GDM1 (cell line): ENCODE measurements at places on chromosomes 3 and 15.

DNA sequence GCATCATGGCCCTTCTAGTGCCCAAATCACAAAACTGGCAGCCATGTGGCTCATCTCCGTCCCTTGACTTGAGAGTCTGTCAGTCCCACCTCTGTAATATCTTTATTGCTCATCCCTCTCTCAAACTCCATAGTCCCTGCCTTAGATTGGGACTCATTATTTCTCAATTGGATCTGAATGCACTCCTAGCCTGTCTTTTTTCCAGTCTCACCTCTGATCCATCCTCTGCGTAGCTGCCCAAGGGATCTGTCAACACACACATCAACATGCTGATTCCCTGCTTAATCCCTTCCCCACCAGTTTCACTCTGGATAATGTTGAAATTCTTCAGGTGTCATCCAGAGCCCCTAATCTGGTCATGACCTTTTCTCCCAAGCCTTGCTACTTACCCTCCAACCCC, 39.3 kb downstream of the NMNAT3 start:
- no peak for DNase-seq

DNA sequence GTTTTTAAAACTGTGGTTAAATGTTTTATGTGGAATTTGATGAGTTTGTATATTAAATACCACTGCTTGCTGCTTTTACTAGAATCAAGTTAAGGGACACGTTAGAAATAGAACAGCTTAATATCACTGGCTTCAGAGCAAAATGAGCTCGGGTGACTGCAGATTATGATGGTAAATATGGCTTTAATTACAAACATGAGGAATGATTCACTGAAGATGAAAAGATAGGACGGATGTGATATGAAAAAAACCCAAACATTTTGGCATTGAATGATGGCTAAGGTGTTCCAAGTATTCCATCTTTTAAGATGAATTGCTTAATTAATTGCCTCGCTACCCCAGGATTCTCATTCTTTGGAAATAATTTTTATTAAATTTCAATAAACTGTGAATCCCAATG, 33.7 kb downstream of the SLC24A1 start:
- no peak for DNase-seq

GRCh38 chr3:43559961-43560360, 61.9 kb downstream of the ANO10 start:
- no peak for DNase-seq

DNA sequence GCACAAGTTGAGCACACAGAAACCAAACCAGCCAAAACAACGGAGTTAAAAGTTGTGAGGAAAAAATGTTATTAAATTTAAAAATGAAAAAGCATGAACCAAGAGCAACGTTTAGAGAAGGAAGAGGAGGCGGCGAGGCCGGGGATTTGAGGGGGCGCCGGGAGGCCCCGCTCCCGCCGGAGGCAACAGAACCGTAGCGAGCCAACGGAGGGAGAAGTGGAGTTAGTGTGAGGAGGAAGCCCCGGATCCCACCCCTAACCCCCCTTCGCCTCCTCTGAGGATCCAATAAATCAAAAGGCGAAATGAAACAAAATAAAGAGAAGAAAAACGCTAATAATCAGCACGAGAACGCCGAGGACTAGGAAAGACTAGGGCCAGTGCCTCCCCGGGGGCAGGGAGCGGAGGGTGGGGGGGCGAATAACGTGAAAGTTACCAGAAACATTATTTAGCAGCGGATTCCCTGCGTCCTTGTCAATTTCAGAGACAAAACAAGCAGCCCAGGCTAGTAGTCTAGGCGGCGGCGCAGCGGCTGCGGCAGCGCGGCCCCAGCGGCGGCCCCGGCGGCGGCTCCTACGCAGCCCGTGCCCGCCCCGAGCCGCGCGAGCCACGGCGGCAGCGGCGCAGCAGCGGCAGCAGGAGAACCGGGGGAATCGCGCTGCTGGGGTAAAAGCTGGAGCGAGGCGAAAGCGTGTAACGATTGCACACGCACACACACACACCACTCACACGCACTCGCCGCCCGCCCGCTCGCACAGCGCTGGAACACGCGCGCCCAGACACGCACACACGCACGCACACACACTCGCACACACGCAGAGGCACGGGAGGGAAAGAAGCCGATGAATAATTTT, 1.7 kb downstream of the MEIS2 start:
- no peak for DNase-seq

GRCh38 chr15:93862791-93863190, 368.6 kb upstream of the MCTP2 start:
- peak; percentile 87 for DNase-seq

DNA sequence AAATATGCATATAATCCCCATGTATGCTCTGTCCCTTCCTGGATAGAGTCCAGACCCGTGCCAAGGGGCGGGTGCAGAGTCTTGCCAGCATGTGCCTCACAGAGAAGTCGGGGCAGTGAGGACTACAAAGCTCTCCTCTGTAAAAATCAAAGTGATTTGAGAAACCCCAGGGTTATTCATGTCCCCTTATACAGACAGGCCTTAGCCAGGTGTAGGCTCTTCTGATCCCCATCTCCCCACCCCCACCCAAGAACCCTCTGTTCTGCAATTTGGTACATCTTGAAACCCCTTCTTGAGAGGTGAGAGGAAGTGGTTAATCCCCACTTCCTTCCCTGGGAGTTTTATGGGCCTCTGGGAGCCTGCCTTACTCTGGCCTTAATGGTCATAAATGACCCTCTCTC, 24.7 kb downstream of the TRIM71 start:
- DNase-seq, result no peak

DNA sequence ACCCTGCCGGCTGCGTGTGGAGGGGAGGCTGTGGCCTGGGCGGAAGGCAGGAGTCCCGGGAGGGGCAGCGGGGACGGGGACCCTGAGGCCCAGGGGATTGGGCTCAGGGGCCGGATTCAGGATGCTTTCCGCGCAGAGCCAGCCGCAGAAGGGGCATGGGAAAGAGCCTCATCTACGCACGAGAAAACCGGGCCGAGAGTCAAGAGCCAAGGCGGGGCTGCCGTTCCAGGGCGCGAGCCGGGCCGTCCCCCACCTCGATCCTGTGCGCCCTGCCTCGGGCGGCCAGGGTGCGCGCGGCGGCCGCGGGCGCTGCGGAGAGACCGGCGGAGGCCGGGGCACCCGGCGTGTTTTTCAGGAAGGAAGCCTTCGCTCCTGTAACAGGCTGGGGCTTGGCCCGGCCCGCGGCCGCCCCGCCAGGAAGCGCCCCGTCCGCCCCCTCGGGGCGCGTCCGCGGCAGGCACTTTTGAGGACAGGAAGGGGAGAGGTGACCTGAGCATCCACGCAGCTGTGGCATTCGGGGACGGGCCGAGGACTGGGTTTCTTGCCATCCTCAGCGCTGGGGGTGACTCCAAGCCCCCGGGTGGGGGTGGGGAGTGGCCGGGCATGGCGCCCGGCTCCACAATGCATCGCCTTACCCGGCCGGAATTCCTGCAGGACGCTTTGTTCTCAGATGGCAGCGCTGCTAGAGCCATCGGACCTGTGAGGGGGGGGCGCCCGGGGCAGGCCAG, 62.3 kb upstream of the GATA2 start:
- DNase-seq, result no peak

DNA sequence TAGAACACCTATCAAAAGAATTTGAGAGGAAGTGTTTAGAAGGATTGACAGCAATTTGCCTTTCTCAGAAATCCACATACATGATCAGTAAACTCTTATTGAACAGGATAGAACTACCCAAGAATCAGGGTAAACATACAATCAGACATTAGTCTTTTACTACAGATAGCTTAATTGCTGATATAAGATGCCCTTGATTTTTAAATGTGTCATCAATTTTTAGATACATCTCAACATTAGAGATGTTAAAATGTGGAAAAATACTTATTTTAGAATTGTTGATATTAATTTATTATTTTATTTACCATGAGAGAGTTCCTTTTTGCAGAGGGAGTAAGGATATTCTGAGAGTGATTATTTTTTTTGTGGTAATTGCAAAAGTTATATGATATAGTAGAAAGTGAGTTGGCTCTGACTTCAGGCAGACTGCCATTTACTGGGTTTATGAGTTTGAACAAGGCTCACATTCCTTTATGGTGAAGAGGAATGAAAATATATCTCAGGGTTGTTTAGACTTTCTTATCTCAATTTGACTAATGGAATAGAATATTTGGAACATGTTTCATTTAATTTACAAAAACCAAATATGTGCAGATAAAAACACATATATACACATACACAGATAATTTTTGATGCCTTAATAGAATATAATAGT, 302.8 kb upstream of the GOLIM4 start:
- DNase-seq, result no peak

- no peak for DNase-seq
These were observed 158.7 kb upstream of the NANOGP8 start for GRCh38 chr15:35243758-35244157.

GRCh38 chr3:150407051-150407807, 869 bp upstream of the TSC22D2 start:
- DNase-seq, result no peak

GRCh38 chr3:157354722-157355121, 81.9 kb upstream of the PTX3 start:
- DNase-seq, result peak; percentile 3

GRCh38 chr15:60704129-60704528, 225.2 kb upstream of the ICE2 start:
- DNase-seq, result no peak

DNA sequence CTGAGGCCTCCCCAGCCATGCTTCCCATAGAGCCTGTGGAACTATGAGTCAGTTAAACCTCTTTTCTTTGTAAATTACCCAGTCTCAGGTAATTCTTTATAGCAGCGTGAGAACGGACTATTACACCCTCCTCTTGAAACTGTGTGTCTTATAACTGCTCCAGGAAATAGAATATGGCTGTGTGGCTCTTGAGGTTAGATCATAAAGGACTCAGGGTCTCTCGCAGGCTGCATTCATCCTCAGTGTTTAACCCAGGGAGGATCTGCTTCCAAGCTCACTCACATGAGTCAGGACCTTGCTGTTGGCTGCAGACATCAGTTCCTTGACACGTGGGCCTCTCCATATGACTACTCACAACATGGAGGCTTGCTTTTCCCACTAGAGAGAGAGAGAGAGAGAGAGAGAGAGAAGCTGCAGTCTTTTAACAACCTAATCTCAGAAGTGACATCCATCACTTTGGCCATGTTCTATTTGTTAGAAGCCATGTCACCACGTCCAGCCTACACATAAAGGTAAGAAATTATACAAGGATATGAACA, 114.3 kb upstream of the UBE2E1 start:
- no peak for DNase-seq

DNA sequence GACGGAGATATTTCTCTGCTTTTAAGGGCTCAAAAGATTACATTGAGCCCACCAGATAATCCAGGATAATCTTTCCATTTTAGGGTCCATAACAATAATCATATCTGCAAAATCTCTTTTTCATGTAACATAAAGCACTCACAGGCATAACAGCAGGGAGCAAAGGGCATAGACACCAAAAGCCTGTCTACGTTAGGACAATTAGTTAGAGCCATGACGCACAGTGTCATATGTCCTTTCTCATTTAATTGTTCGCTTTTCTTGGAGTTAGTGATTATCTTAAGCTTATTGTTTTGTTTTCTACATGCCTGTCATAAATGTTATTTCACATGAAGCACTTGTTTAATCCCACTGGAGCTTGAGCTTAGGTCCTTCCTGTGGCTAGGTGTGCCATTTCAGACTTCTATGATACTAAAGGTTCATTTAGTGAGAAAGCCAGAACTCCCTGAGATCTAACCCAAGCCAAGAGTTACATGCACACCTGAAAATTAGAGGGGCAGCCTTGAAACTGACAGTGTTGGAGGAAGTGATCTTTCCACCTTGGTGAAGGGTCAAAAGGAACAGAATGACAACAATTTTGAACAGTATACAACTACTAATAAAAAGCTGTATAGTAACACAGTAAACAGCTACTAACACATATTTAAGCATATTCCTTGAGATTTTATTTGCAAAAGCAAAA, 11.7 kb upstream of the HHATL start:
- DNase-seq, result no peak

DNA sequence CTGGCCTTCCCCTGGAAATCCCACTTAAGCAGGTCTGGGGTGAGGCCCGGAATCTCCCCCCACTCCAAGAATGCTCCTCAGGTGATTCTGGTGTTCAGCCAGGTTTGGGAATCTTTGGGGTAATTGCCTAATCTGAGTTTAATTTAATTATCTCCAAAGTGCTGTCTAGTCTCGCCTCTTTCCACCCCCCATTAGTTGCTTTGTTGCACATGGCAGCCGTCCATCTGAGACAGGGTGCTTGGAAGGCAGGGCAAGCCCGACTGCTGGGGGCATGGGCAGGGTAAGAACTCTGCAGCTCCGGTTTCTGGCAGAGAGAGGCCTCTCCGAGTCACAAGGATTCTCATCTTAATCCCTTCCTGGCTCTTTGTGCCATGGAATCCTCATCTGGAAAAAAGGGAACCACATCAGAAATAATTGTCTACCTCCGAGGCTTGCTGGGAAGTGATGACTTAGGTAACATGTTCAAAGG, 15.0 kb downstream of the IL17RD start:
- no peak for DNase-seq

GRCh38 chr3:139745831-139746230, 68.1 kb upstream of the NMNAT3 start:
- no peak for DNase-seq

DNA sequence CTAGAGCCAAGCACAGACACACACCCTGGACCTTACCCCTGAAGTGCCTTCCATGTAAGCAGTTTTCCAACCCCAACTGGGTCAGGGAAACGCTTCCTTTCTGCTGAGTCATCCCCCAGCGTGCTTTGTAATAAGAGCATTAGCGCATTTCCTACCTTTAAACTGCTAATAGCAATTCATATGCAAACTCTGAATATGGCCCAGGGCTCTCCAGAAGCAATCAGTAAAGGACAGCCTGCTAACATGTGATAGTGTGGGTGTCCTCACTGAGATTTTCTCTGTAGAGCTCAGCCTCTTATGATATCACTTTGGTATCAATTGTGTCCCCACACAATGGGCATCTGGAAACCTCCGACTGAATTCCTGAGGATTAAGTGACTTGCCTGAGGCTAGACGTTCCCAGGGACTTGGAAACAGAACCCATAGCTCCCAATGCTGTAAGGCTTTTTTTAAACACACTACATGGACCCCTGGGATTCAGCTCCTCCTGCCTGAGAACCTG, 5.6 kb downstream of the GABRB3 start:
- DNase-seq, result no peak

DNA sequence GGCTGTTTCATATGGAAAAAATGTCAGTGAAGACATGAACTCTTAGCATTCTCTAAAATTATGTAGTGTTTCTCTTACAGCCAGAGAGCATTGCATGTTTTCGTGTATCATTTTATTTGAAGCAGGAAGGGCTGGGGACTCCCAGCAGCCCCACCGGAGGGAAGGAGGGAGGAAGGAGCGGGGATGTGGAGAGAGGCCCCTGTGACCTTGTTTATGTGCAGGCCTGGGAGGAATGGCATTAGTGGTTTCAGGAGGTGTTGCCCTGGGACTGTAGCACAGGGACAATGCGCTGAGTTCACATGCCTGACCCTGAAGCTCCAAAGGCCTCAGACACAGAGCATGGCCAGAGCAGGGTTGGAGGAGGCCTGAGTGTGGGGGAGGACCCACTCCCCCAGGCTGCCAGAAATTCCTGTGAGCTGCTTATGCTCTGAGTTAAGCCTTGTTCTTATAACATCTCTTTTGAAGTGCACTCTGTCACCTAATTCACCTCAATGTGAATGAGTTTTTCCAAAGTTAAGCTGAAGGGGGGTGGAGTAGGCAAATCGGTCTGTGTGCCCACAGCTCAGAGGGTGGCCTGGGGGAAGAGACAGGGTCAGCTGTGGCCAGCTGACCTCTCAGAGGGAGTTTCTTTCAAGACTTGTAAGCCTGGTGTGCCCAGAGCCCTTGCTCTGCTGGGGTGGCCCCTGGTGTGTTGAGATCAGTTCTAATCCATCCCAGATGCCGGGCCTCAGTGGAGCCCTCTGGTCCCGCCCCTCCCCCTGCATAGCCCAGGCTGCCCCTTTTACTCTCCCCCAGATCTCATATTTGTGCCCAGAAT, 3.9 kb upstream of the RNU6-1 start:
- DNase-seq, result no peak

GRCh38 chr3:150956376-150956775, 16.2 kb downstream of the CLRN1 start:
- DNase-seq, result no peak
